Epithelial cell of proximal tubule (primary cell): ENCODE measurements at places on chromosomes 7 and 10.

- DNase-seq, result no peak
Measured at GRCh38 chr10:88095223-88095721, 231.8 kb downstream of the PTEN start.

DNA sequence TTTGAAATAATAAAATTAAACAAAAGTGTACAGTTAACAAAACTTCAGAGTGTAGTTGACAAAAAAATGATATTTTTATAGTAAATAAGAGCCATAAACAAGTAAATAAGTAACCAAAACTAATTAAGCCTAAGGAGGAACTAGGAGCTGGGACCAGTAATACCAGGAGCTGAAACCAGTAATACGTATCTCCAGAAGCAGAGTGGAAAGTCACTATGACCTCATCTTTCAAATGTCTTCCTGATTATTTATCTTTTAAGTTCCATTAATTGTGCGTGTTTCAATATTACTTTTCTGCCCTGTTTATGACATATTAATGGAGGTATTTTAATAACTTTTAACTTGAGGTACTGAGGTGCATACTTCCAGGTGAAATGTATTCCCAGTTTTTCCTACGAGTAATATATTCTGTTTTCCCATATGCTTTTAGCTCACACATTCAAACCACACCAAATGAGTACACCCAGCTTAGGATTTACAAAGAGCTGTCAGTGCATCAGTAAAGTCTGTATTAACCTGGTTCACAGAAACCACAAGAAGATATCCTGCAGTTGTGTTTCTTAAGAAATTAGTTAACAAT is 283.7 kb upstream of the HGF start:
- no peak for DNase-seq

DNA sequence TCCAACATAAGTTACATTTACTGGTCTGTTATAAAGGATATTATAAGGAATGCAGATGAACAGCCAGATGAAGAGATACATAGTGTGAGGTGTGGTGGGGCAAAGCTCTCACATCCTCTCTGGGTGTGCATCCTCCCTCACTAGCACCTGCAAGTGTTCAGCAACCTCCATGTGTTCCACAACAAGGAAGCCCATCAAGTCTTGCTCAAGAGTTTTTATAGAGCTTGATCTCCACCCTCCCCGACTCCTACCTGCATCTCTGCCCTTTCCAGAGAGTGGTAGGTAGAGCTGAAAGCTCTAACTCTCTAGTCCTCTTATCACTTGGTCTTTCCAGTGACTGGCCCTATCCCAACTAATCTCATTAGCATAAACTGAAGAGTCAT is 12.5 kb upstream of the GHITM start:
- DNase-seq, result no peak

DNA sequence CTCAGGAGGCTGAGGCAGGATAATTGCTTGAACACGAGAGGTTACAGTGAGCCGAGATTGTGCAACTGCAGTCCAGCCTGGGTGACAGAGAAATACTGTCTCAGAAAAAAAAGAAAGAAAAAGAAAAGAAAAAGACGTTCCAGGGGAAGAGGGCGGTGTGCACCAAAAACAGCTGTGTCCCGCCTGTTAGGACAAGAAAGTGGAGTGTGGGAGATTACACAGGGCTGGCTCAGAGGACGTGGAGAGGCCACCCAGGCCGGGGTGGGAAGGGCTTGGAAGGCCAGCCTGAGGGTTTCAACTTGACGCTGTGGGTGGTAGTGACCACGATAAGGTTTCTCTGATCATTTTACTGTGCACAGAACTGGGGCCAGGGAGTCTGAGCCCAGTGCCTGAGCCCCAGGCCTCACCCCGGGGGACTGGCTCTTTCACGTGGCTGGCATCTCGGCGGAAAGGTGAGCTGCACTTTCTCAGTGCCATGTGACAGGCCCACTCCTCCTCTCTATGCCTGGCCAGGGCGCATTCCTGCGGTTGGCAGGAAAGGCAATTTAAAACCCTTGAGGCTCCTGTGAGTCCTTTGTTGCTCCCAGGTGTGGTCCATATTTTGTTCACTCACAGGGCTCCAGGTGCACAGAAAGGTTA is 13.9 kb downstream of the RHBDD2 start:
- no peak for DNase-seq

- no peak for DNase-seq
Measured at GRCh38 chr7:71239586-71240268, 107.8 kb downstream of the GALNT17 start.

DNA sequence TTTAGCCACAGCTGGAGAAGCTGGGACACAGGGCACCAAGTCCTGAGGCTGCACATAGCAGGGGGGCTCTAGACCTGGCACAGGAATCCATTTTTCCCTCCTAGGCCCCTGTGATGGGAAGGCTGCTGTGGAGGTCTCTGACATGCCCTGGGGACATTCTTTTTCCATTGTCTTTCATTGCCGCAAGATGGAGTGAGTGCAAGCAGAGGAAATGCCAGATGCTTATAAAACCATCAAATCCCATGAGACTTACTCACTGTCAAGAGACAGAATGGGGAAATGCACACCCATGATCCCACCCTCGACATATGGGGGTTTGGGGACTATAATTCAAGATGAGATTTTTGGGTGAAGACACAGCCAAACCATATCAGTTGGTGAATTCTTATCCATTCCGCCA is 94.7 kb upstream of the FERD3L start:
- no peak for DNase-seq

DNA sequence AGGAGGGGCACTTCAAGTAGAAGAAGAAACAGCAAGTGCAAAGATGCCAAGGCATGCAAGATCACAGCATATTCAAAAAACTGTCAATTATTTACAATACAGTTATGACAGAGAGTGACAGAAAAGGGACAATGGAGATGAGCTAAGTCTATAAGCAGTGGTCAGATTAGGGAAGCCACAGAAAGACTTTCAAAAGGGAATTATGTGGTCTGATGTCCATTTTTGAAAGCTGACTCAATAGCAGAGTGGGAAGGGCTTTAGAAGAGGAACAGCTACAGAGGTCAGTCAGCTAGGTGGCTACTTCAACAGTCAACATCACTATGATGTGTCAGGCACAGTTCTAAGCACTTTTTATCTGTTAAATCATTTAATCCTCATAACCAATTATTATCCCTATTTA is 45.2 kb upstream of the SPOCK2 start:
- DNase-seq, result peak; percentile 15

DNA sequence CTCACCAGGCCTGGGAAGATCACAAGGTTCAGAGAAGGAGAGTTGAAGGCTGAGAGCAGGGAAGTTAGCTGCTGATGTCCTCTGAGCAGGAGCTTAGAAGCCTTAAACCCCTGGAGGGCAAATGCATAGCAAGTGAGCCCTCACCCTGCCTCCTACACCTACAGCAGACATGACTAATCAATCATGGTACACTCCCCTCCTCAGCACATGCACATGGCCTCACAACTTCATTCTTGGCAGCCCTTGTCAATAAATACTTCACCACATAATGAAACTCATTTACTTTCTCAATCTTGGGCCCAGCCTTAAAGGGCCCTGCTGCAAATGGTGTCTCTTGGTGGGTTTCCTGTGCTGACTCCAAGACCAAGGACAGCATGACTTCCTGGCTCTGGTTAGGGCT is 12.9 kb downstream of the MMRN2 start:
- no peak for DNase-seq

- DNase-seq, result no peak
Measured at GRCh38 chr10:79420974-79421688, 24.3 kb downstream of the ZCCHC24 start.

GRCh38 chr7:44693641-44694313 is 54.9 kb upstream of the ZMIZ2 start:
- no peak for DNase-seq

DNA sequence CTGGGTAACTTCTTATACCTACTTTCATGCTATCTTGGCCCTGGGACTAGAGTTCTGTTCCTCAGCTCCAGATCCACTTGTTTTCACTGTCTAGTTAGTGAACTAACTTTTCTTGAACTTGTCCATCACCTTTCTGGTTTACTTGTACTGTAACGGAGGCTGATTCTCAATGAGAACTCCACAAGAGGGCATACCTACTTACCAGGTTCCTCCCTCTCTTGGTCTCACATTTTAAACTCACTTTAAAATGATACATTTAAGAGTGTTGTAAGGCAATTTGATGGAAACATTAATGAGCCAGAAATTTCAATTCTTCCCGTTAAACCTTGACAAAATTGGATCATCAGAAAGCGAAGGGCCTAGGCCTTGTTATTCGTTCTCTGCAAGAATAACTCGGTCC is 111.6 kb downstream of the MAGI2 start:
- DNase-seq, result no peak

GRCh38 chr10:53701213-53701612 is 928.6 kb upstream of the MBL2 start:
- DNase-seq, result no peak

GRCh38 chr10:3969876-3970666 is 185.1 kb upstream of the KLF6 start:
- no peak for DNase-seq

DNA sequence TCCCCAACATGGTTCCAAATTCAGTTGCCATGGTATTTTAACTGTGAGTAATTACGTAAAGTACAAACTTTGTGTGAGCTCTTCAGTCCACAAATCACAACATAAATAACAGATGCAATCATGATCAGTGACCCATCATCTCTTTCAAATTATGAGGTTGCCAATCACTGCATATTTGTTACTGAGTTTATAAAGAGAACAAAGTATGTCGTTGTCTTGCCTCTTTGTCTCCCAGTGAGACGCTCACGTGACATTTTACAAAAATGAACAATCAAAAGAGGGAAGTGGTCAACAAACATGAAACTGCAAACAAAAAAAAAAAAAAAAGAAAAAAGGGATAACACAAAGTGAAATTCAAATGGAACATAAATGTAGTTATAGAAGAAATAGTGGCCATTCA is 122.7 kb upstream of the PDSS1 start:
- DNase-seq, result no peak

- no peak for DNase-seq
Measured at GRCh38 chr10:47063858-47064257, 152.6 kb downstream of the PTPN20 start.

- DNase-seq, result no peak
Measured at GRCh38 chr10:21985541-21985940, 18.0 kb downstream of the DNAJC1 start.

GRCh38 chr10:37053476-37053875 is 71.9 kb upstream of the ANKRD30A start:
- DNase-seq, result no peak

- DNase-seq, result no peak
Measured at GRCh38 chr10:104127411-104127810, 5.4 kb downstream of the SFR1 start.

GRCh38 chr10:21524526-21525366 is 736 bp downstream of the SKIDA1 start:
- DNase-seq, result no peak

GRCh38 chr10:103667356-103667755 is 173.9 kb downstream of the NEURL1 start:
- no peak for DNase-seq
